Epithelial cell of proximal tubule (primary cell): ENCODE measurements at places on chromosomes 5 and 9.

- no peak for DNase-seq
Measured at GRCh38 chr9:89864257-89864656, 259.4 kb downstream of the GADD45G start.

GRCh38 chr5:144335561-144335960 is 164.9 kb downstream of the KCTD16 start:
- no peak for DNase-seq

DNA sequence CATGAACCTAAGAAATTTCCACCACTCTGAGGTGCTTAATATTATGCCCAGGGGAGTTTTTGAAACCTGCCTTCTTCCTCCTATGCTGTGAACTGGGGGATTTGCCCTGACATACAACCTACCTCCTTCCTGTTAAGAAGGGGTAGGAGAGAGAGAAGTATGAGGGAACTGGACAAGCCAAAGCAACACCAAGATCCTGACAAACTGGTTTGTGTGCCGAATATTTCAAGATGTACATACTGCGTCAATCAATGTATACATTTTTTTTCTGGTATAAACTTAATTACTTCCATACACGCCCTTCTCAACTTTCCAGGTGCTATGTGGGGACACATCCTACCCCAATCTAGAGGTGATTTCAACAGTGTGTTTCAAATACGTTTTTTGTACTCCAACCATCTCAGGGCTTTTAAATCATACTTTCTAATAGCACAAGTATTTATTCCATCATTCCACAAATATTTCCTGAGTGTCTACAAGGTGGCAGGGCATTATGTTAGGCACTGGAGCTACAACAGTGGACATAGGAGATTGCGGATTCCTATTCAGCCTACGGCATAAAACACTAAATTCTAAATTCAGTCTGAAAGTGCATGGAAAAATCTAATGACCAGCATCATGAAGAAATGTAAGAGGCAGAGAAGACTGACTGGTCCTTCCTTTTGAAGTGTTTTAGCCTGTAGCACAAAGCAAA is 70.1 kb upstream of the IFNK start:
- no peak for DNase-seq

GRCh38 chr5:9351546-9351945 is 194.3 kb downstream of the SEMA5A start:
- no peak for DNase-seq

DNA sequence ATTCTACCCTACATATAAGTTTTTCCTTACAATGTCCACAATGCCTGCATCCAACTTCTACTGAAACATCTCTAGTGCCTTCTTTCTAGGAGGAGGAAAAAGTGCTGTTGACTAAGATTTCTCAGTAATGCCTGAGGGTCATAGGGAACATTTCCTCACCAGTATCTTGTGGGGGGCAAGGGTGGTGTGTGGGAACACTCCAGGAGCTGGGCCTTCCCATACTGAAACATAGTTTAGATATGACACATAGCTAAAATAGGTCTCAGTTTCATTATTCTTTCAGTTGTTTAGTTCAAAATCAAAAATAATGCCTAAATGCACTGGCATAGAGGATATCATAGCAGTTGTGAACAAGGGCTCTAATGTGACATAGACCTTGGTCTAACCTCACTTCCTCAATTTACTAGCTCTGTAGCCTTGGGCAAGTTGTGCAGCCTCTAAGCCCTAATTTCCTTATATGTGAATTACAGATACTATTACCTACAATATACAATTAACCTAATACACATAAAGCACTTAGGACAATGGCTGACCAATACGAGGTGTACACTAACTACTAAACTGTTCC is 66.1 kb downstream of the HAPLN1 start:
- DNase-seq = no peak
